Mesothelial cell of epicardium (in vitro differentiated cells): ENCODE measurements at places on chromosomes 7 and 10. TPM values are rescaled to one million over a fixed set of nuclear protein-coding genes. Genes with fewer than 3 reads are reported as not detected.

The ANKRD2 gene
- total RNA-seq, result 0.20 to 0.24 TPM (median 0.20 TPM) in 3 replicates

The PDE6C gene
- total RNA-seq, result not detected in 3 replicates

The ENTPD1 gene
- 1.1 to 1.5 TPM (median 1.2 TPM) in 3 replicates for total RNA-seq

The HSPB1 gene
- 235 to 241 TPM (median 239 TPM) in 3 replicates for total RNA-seq

DNA sequence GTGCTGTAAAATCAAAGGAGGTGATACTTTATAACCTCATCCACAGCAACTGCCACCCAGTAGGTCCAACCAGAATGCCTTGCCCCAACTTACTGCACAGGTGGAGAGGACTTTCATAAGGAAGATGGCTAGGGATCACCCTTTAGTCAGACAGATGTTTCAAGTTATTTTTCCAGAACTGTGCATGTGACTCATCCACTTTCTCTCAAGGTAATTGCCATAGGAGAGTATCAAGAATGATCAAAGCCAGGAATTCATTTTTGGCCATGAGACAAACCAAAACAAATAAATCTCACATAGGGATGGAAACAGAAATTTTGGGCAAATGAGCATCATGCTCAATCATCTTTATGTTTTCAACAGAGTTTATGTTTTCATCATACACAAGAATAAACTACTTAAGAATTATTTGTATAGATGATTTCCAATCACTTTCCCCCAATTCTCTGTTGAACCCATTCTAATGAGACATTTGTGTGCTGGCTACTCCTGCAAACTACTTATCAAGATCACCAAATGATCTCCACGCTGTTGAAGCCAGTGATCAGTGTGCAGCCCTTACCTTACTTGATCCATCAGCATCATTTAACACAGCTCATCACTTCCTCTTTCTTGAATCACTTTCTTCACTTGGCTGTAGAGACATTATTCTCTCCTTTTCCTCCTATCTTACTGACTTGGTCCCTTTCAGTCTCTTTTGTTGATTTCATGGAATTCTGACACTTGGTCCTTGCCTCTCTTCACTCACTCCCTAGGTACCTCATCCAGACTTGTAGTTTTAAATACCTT lies 74.0 kb downstream of the SLC16A9 start:
- no peak for DNase-seq
- no peaks in the 10 kb centered on the region for H3K36me3 ChIP-seq
- no peak overlapping the region for H3K4me3 ChIP-seq
- peaks cover 4% of the 10 kb centered on the region for H3K27me3 ChIP-seq
- no peak overlapping the region for H3K27ac ChIP-seq

The ACSM6 gene
- not detected in 3 replicates for total RNA-seq

- H3K36me3 ChIP-seq, result peaks cover 3% of the 10 kb centered on the region
- DNase-seq, result no peak
- no peak overlapping the region for H3K4me3 ChIP-seq
These were observed 131.6 kb upstream of the AHR start for GRCh38 chr7:17166824-17167379.

The NPS gene
- total RNA-seq, result not detected in 3 replicates

The GPR158 gene
- 7.3 to 7.9 TPM (median 7.5 TPM) in 3 replicates for total RNA-seq

The UCN3 gene
- not detected in 3 replicates for total RNA-seq

The ADCYAP1R1 gene
- 0.18 to 0.38 TPM (median 0.36 TPM) in 3 replicates for total RNA-seq

GRCh38 chr10:102644646-102645387 lies 538 bp downstream of the TRIM8 start:
- peak; percentile 71 for DNase-seq
- no peaks in the 10 kb centered on the region for H3K27me3 ChIP-seq
- H3K27ac ChIP-seq, result peak overlapping the region; percentile 98
- H3K36me3 ChIP-seq, result no peaks in the 10 kb centered on the region
- H3K4me1 ChIP-seq, result peaks cover 52% of the 10 kb centered on the region

GRCh38 chr7:147911201-147911601 lies 679.4 kb upstream of the C7orf33 start:
- H3K4me3 ChIP-seq, result no peak overlapping the region
- no peaks in the 10 kb centered on the region for H3K36me3 ChIP-seq
- peak overlapping the region; percentile 9 for H3K27ac ChIP-seq
- no peaks in the 10 kb centered on the region for H3K27me3 ChIP-seq
- DNase-seq, result no peak
- H3K4me1 ChIP-seq, result peaks cover 21% of the 10 kb centered on the region

DNA sequence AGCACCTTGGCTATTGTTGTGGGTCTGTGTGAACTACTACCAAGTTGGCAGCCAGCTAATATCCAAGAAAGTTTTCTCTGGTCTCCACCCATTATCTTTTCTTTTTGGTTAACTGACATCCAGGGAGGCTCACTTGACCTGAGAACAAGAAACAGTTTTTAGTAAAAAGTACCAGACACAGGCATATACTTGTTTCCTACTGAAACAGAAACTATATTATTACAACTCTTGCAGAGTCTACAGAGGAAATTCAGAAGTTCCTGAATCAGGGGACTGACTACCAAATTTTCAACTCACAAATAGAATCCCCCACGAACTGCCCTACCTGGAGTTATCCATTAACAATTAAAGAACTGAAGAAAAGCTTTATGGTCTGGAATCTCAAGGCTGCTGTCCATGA lies 168.9 kb downstream of the KCND2 start:
- peaks cover 13% of the 10 kb centered on the region for H3K4me1 ChIP-seq
- DNase-seq, result no peak
- no peak overlapping the region for H3K4me3 ChIP-seq
- no peaks in the 10 kb centered on the region for H3K27me3 ChIP-seq
- H3K27ac ChIP-seq, result no peak overlapping the region

GRCh38 chr7:30272126-30272525 lies 12.3 kb upstream of the ZNRF2 start:
- no peak overlapping the region for H3K27ac ChIP-seq
- H3K27me3 ChIP-seq, result no peaks in the 10 kb centered on the region
- no peaks in the 10 kb centered on the region for H3K36me3 ChIP-seq
- no peaks in the 10 kb centered on the region for H3K4me1 ChIP-seq

DNA sequence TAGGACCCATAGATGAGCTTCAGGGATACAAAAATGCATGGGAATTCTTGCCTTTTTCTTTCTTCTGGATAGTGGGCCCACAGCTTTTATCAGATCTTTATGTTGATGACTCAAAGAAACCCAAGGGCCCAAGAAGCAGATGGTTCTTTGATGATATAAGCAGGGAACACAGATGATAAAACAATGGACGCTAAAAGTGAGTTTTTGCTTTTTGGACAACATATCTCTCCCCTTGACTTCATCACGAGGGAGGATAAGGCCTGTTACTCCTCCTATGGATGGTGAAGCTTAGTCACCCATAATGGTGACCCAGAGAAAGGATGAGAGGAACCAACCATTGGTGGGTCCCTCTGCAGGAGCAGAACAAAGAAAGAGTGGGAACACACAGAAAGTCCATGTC lies 6.5 kb upstream of the OGA start:
- H3K27me3 ChIP-seq, result no peaks in the 10 kb centered on the region
- DNase-seq, result no peak
- H3K4me1 ChIP-seq, result peaks cover 7% of the 10 kb centered on the region
- H3K27ac ChIP-seq, result no peak overlapping the region

The SLC13A1 gene
- total RNA-seq, result not detected in 3 replicates

- no peak overlapping the region for H3K4me3 ChIP-seq
- H3K36me3 ChIP-seq, result peaks cover 10% of the 10 kb centered on the region
These were observed 276.6 kb upstream of the GHITM start for GRCh38 chr10:83862723-83863122.

DNA sequence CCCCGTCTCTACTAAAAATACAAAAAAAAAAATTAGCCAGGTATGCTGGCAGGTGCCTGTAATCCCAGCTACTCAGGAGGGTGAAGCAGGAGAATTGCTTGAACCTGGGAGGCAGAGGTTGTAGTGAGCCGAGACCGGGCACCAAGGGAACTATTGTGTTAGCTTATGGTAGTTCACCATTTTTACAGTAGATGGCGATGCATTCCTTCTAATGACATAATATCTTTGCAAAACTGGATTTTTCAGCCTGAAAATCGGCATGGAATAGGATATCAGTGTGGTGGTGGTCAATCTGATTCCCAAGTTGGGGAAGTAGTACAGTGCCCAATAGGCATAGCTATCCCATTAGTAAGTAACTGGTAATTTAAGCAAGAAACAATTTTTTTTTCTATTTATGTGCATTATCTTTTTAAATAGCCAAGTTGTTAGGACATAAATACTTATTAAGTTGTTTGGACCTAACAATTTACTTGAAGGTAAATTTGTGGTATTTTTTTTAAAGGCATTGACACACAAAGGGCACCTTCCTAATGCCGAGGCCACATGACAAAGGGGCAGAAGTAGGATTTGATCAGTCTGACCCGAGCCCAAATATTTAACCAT lies 17.6 kb upstream of the IMPDH1 start:
- H3K4me1 ChIP-seq, result no peaks in the 10 kb centered on the region
- H3K27ac ChIP-seq, result no peak overlapping the region
- H3K27me3 ChIP-seq, result no peaks in the 10 kb centered on the region
- H3K36me3 ChIP-seq, result no peaks in the 10 kb centered on the region
- no peak for DNase-seq

DNA sequence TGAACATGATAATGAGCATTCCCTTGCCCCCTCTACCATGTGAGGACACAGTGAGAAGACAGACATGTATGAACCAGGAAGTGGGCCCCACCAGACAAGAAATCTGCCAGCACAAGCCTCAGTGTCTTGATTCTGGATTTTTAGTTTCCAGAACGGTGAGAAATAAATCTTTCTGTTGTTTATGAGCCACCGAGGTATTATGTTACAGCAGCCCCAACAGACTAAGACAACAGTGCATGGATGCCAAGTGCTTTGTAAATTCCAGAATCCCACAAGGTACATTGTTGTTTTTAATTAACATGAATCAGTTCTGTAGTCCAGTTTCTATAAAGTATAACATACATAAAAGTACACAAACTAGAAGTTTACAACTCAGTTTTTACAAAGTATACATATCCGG lies 162.2 kb downstream of the ARHGAP21 start:
- H3K4me3 ChIP-seq, result no peak overlapping the region
- H3K4me1 ChIP-seq, result peaks cover 19% of the 10 kb centered on the region
- H3K27ac ChIP-seq, result peak overlapping the region; percentile 7
- DNase-seq, result no peak
- H3K27me3 ChIP-seq, result no peaks in the 10 kb centered on the region

DNA sequence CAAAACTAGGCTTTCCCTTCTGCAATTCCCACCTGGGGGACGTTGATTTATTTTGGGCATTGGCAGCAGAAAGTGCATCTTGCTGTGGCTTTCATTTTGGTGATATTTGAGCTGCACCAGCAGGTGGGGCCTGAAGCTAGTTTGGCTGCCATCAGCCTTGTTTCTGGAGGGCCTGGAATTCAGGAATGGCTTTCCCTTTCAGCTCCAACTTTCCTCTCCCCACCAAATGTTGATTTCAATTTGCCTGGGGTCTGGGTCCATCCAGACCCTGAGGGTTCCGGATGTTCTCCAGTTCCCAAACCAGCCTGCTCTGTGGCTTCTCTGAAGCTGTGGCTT lies 640.4 kb downstream of the TYW1 start:
- H3K36me3 ChIP-seq, result no peaks in the 10 kb centered on the region
- peaks cover 2% of the 10 kb centered on the region for H3K4me1 ChIP-seq

The FAM25G gene
- total RNA-seq, result not detected in 3 replicates

DNA sequence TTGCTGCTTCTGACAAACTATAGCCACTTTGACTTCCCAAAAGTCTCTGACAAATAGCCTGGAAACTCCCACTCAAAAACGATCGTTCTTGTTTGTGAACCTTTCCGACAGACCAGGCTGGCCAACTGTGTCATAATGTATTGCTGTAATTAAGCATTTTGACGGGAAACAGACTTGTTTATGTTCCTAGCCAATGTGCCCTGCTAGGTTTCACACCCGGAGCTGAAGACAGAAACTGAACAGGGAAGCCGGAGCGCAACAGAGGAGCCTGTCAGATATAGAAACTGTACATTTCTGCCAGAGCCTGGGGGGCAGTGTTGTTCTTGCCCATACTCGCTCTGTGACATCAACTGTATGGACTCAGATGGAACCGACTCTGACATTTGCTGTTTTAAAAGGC lies 55.3 kb upstream of the C7orf33 start:
- peaks cover 25% of the 10 kb centered on the region for H3K27me3 ChIP-seq
- DNase-seq, result no peak
- peak overlapping the region; percentile 48 for H3K4me3 ChIP-seq
- H3K27ac ChIP-seq, result no peak overlapping the region

The CYP26C1 gene
- total RNA-seq, result 0.38 to 0.60 TPM (median 0.44 TPM) in 3 replicates

DNA sequence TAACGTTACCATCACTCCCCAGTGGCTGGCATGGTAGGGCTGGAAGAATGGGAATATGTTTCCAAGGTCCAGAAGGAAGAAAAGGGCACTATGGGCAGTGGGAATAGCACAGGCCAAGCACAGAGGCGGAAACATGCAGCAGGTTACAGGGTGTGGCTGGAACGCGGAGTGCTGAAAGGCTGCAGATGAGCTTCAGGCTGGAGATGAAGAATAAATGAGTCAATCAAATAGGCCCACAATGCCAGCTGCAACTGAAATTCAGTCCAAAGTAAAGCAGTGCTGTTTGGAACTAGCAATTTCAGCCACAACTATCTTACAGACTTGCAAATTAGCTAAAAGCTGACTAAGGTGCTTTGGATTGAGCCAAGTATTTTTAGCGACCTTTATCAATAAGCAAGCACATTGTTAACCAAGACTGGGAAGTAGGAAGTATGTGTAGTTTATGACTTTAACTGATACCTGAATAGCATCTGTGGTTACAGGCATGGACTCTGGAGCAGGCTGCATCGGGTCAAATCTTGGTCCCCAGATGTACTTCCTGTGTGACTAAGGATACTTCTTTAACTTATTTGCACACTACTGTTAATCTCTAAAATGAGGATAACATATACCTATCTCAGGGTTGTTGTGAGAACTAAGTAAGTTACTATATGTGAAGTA lies 77.5 kb upstream of the CTTNBP2 start:
- H3K4me1 ChIP-seq, result peaks cover 10% of the 10 kb centered on the region
- H3K27me3 ChIP-seq, result no peaks in the 10 kb centered on the region
- DNase-seq, result no peak
- H3K36me3 ChIP-seq, result no peaks in the 10 kb centered on the region

GRCh38 chr10:58358947-58359346 lies 24.1 kb downstream of the UBE2D1 start:
- no peak overlapping the region for H3K4me3 ChIP-seq
- peak overlapping the region; percentile 54 for H3K27ac ChIP-seq
- peaks cover 2% of the 10 kb centered on the region for H3K36me3 ChIP-seq
- H3K4me1 ChIP-seq, result peaks cover 61% of the 10 kb centered on the region

The GNG11 gene
- total RNA-seq, result 5.8 to 6.7 TPM (median 6.4 TPM) in 3 replicates

DNA sequence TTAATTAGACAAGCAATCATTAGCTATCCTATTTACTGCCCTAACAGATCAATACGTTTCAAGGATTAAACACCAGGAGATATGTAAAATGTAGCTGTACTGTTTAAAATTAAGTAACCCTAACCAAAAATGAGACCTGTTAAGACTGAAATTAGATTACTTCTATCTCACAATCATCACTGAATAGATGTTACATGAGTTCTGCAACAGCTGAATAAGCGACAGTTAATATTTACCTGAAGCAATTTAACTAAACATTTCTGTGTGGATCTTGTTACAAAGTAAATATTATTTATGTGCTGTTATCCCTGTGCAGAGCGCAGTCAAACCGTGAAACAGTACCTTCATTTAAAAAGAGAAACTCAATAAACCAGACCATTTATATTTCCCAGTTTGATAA lies 122.5 kb downstream of the RELN start:
- no peak overlapping the region for H3K27ac ChIP-seq
- H3K4me1 ChIP-seq, result no peaks in the 10 kb centered on the region
- no peak overlapping the region for H3K4me3 ChIP-seq
- H3K27me3 ChIP-seq, result peaks cover 44% of the 10 kb centered on the region
- DNase-seq, result no peak
